ENCODE measurements at places on chromosomes 2 and 18. TPM values are rescaled to one million over a fixed set of nuclear protein-coding genes. Genes with fewer than 3 reads are reported as not detected.

UGT1A1 gene
- total RNA-seq: not detected

TEX44 gene
- not detected for total RNA-seq

CRYGD gene
- not detected for total RNA-seq

ZNF2 gene
- 2.6 TPM for total RNA-seq

SLC9A4 gene
- not detected for total RNA-seq

TM4SF20 gene
- total RNA-seq: not detected

IL36B gene
- not detected for total RNA-seq

TRIM43 gene
- total RNA-seq: not detected

MYO3B gene
- total RNA-seq: not detected

MPP4 gene
- total RNA-seq: not detected

UPP2 gene
- total RNA-seq: not detected
